Stimulated activated naive CD8-positive, alpha-beta T cell treated with anti-CD3 and anti-CD28 coated beads, Interleukin-15, amount 100 ng/mL, for 72 hours (primary cell): ENCODE measurements at places on chromosomes 12 and 14.
A peak's percentile ranks its signal among the peaks of the same experiment; 100 is the strongest.

DNA sequence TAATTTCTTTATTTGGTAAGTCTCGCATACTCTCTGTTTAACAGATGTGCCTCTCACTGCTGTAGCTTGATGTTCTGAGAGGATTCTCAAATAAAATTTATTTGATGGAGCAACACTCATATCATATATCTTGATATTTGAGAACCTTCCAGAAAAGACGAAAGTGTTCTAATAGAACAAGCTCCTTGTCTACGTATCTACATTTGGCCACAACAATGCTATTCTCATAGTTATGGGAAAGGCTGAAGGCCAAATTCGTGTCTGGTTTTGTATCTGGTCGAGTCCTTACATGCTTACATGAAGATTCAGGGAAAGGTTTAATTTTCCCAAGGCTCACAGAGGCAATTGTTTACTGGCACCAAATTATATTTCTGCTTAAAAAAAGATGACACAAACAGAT is 186.7 kb upstream of the SLC38A2 start:
- DNase-seq = no peak

DNA sequence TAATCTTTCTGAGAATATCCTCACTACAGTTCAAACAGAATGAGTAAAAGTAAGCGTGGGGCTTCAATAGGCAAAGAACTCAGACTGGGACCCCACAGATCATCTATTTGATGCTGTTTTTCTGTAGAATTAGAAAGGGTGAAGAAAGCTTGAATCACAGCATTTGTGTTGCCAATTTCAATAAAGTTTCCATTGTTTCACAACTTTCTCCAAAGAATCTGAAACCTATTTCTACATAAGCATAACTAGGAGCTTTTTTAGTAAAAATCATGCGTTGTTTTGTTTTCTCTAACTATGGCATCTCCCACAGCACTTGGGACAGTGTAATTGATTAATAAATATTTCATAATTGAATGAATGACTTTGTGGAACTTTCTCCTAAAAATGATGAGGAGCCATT is 16.7 kb upstream of the NEDD1 start:
- no peak for DNase-seq

DNA sequence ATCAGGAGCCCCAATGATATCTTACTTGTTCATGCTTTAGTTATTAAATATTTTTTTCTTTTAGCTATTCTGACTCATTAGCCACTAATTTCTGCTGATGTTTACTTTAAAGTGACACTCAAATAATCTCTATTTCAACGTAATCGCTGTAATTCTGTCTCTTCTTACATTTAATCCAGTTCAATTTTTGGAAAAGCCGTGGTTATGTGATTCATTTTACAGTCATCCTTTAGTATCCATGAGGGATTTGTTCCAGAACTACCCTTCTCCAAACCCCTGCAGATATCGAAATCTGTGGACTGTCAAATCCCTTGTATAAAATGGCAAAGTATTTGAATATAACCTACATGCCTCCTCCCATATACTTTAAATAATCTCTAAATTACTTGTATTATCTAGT is 1103.4 kb downstream of the LRFN5 start:
- DNase-seq = no peak

GRCh38 chr14:94036313-94037167 is 10.4 kb downstream of the OTUB2 start:
- peak; percentile 75 for DNase-seq

DNA sequence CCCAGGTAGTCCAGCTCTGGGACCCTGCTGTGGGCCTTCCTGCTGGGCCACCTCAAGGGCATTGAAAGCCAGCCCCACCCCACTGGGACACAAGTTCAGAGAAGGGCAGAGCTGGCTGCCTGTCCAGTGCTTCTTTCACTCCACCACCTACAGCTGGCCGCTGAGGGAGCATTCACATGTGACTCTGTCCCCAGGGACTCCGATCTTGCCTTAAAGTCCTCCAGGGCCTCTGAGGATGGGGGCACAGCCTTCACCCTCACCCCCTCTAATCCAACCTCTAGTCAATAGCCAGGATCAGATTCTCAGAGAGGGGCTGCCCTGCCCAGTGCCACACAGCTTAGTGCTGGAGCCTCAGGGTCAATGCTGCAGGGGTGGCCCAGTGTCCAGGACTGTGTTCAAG is 5.0 kb upstream of the CYP46A1 start:
- no peak for DNase-seq

DNA sequence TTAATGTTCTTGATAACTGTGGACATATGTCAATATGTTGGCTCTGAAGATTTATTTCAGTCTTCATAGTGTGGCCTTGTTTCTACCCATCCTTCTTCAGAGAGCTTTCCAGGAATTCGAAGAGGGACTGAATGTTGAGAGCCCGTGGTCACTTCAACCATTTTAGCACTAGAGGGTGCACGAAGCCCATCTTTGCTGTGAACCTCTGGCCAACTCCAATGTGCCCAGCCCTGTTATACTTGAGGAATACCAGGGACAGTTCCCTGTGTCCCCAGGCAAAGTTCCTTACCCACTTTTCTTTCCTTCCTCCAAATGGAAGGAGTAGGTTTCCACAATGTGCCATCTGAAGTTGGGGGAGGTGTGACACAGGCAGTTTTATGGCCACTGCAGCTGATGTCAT is 603.5 kb downstream of the RPL10L start:
- DNase-seq = no peak

GRCh38 chr14:99554757-99555531 is 49.1 kb downstream of the CCDC85C start:
- no peak for DNase-seq

GRCh38 chr12:77046468-77046867 is 18.9 kb downstream of the E2F7 start:
- DNase-seq = no peak

GRCh38 chr14:32414808-32415255 is 85.7 kb downstream of the AKAP6 start:
- DNase-seq = no peak

- no peak for DNase-seq
Observed at GRCh38 chr12:122226366-122227125, 694 bp upstream of the DIABLO start.
